Smooth muscle cell of the pulmonary artery (primary cell): ENCODE measurements at places on chromosomes 11 and 22. TPM values are rescaled to one million over a fixed set of nuclear protein-coding genes. Genes with fewer than 3 reads are reported as not detected.

Gene PGR
- 0.03 and 1.5 TPM in 2 replicates for total RNA-seq

Gene BCO2
- total RNA-seq: 1.4 and 1.6 TPM in 2 replicates

Gene GGT1
- 0.83 and 1.2 TPM in 2 replicates for total RNA-seq

Gene TMPRSS13
- not detected in 2 replicates for total RNA-seq

Gene LINC01488
- total RNA-seq: not detected in 2 replicates

Gene ATP6V1E1
- 197 and 240 TPM in 2 replicates for total RNA-seq

Gene DCDC1
- total RNA-seq: 0.07 and 0.26 TPM in 2 replicates

Gene H19
- total RNA-seq: 11.4 and 65.2 TPM in 2 replicates

Gene SCN4B
- 0.07 TPM in 1 of 2 replicates, not detected in the other for total RNA-seq
